ENCODE measurements at places on chromosomes 3 and 15.
A peak's percentile ranks its signal among the peaks of the same experiment; 100 is the strongest.

- no peak for DNase-seq
Observed at GRCh38 chr3:116059421-116060096, 385.7 kb downstream of the LSAMP start.

- DNase-seq = no peak
Observed at GRCh38 chr15:60840703-60841411, 361.9 kb upstream of the ICE2 start.

GRCh38 chr3:51942603-51943450, 664 bp downstream of the PARP3 start:
- DNase-seq = peak; percentile 63

DNA sequence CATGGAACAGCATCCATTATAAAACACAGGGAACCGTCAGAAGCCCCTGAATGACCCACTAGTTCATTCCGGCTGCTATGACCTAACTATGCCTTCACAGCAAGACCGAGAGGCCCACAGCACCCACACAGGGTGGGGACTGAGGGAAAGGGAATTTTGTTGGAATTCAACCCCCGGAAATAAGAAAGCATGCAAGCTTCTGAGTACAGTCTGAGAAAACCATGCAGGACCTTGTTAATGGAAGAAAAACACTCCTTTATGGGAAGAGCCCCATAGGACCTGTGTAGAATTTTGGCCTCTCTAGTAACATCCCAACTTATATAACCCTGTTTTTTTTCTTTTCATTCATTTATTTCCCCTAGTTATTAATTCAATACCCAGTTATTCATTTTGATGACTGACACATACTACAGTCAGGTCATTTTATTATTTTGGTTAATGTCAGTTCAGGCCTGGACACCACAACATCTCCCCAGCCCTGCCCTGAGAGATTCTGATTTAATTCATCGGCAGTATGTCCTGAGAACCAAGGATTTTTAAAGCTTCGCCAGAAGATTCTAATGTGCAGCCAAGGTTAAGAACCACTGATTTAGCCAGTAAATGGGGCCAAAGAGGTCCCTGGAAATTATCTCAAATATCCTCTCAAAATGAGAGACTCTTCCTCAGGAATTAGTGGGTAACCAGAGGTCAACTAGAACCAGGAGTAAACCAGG, 231.6 kb upstream of the GOLGA6L4 start:
- no peak for DNase-seq

GRCh38 chr3:116155841-116156240, 289.4 kb downstream of the LSAMP start:
- DNase-seq = no peak

DNA sequence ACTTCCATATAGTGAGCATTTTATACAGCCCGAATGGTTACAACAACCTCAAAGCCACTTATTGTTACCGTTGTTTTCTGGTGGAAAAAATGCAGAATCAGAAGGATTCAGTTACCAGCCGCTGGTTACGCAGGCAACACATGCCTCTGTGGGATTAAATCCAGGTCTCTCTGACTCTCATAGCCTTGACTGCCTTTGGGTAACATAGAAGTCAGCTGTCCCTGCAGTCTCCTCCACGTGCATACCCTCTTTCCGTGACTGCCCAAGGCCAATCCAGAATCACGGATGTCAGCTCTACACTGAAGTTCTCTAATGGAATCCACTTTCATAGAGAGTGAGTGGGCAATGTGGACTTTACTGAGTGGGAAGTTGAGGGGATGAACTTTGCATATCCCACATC, 189.5 kb upstream of the DNAJC19 start:
- no peak for DNase-seq

GRCh38 chr3:156630081-156630772, 44.2 kb upstream of the TIPARP start:
- DNase-seq = no peak

DNA sequence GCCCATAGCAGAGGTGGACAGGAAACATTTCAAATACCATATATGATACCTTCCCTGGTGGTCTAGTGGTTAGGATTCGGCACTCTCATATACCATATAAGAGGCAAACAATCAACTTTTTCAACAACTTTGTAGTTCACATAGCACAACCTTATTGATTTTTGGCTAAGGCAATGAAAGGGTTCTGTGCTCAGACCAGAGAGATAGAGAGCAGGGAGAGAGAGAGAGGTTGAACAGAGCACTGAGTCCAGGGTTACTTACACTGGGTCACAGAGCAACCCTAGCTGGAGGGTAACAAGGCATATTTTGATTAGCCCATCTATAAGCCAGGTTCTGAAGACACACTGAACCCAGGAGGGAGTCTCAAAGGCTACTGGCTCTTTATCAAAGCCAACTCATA, 83.8 kb downstream of the PLCH1 start:
- no peak for DNase-seq

DNA sequence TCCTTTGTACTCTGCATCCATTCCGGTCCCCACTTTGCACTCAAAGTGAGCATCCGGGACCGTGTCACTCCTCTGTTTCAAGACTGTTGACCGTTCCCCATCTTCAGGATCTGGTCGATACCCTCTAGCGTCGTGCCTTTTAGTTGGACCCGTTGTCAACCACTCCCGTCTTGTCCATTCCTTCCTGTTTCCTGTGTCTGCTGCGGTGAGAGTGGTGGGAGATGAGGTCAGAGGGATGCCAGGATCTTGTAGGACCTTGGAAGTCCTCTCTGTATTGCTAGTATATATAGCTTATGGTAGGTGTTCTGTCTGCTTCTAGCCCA, 624 bp downstream of the BRK1 start:
- DNase-seq = no peak

GRCh38 chr3:117563063-117563462, 853.5 kb downstream of the TUSC7 start:
- no peak for DNase-seq

- DNase-seq = no peak
Observed at GRCh38 chr15:84752195-84752594, 3.8 kb downstream of the ZNF592 start.

- DNase-seq = no peak
Observed at GRCh38 chr15:41655716-41656115, 4.5 kb upstream of the MGA start.

DNA sequence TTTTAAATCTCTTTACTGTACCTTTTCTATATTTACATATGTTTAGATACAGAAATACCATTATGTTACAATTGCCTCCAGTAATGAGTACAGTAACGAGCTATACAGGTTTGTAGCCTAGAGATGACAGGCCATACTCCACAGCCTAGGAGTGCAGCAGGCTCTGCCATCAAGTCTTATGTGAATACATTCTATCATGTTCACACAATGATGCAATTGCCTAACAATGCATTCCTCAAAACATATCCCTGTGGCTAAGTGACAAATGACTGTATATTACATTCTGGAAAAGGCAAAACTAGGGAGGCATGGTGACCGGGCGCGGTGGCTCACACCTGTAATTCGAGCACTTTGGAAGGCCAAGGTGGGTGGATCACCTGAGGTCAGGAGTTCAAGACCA, 192.4 kb upstream of the IGF1R start:
- DNase-seq = no peak

DNA sequence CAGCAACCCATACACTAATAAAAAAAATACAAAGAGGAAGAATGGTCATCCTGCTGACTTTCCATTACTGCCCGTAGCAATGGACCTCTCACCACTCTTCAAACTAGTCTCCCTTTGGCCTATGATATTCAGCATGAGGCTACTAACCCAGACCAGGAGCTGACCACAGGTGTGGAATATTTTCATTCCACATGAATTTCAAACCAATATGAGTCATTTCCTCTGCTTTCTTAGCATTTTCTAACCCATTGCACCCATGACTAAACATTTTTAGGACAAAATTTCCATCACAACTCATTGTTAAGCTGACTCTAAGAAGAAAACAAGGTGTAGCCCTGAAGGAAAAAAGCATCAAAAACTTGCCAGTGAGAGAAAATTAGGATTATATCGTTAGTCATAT, 34.0 kb upstream of the ZPLD1 start:
- no peak for DNase-seq

GRCh38 chr3:59234884-59235633, 185.2 kb upstream of the CFAP20DC start:
- no peak for DNase-seq

GRCh38 chr3:58591517-58592510, 14.6 kb upstream of the FAM107A start:
- no peak for DNase-seq

- DNase-seq = no peak
Observed at GRCh38 chr3:35291471-35292236, 347.7 kb upstream of the ARPP21 start.

GRCh38 chr3:25594007-25594502, 70.7 kb downstream of the TOP2B start:
- DNase-seq = no peak

GRCh38 chr3:168248383-168249204, 152.9 kb upstream of the GOLIM4 start:
- DNase-seq = no peak

GRCh38 chr3:128588147-128588546, 62.5 kb downstream of the RPN1 start:
- no peak for DNase-seq

DNA sequence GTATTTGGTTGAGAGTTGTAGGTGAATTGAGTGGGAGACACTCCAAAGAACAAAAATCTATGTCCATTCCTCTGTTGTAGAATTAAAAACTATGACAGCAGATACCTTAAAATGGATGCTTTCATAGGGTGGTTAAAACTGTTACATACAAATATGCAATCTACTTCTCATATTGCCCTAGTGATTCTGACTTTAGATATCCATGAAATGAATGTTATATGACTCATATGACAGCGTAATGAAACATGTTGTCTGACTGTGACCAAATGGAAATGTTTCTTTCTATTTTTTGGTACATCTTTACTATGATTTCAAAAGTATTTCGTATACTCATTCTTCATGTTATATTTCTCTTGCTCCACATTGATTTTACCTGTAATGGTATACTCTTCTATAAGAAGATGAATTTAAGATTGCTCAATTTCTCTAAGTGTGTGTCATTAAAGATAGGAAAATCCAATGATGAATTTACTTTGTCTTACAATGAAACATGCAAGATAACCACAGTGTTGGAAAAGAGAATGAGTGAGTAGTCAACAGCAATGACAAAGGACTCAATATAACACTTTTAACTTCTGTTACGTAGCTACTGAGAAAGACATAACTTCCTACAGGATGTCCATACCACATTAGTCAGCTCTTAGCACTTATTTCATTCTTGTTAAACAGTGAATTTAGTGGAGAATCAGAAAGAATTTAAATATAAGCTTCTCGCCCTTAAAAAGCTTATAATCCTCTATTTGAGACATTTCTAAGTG, 79.3 kb upstream of the LSAMP start:
- no peak for DNase-seq

DNA sequence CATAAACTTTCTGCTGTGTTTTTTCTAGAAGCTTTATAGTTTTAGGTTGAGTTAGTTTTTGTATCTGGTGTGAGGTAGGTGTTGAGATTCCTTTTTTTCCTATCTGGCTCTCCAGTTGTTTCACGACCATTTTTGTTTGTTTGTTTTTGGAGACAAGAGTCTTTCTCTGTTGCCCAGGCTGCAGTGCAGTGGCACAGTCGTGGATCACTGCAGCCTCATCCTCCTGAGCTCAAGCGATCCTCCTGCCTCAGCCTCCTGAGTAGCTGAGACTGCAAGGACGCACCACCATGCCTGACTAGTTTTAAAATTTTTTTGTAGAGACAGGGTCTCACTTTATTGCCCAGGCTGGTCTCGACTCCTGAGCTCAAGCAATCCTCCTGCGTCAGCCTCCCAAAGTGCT, 20.6 kb downstream of the RNF111 start:
- DNase-seq = no peak

DNA sequence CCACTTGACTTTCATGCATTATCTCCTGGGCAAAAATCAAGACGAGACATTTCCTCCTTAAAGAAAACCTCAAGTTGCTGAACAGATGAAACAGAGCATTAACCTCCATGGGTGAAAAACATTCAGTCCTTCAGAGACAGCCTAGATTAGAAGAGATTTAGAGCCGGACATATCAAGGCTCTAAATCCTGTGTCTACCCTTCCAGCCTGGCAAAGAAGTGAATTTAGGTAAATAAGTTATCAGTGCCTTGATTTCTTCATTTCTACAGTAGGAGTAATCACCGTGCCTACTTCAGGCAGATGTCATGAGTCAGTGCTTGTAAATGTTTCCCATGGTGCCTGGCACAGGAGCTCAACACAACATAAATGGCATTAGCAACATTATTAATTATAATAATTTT, 159.3 kb upstream of the PRICKLE2 start:
- DNase-seq = no peak

- no peak for DNase-seq
Observed at GRCh38 chr3:66633402-66634381, 132.9 kb upstream of the LRIG1 start.

DNA sequence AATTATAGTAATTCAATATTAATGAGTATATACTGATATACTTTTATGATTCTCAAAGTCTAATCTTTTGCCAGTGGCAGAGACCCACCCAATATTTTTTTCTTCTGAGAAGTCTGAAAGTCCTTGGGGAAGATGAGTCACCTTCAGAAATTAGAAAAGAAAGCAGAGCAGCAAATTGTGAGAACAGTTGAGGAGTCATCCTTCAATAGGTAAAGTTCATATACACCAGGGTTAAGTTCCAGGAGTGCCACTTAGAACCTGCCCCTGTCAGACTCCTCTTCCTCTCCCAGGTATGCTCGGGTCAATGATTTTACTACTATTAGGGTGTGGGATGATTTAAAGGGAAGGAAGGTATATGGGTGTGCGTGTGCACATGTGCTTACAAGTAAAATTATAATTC, 7.1 kb downstream of the CLRN1 start:
- DNase-seq = no peak

All from D721Med (cell line).